Stimulated activated CD4-positive, alpha-beta T cell treated with anti-CD3 and anti-CD28 coated beads, Interleukin-4, amount 100 ng/mL, for 4 hours (primary cell): ENCODE measurements at places on chromosomes 5 and 9.

- no peak for DNase-seq
Measured at GRCh38 chr9:88828018-88828417, 163.2 kb upstream of the S1PR3 start.

DNA sequence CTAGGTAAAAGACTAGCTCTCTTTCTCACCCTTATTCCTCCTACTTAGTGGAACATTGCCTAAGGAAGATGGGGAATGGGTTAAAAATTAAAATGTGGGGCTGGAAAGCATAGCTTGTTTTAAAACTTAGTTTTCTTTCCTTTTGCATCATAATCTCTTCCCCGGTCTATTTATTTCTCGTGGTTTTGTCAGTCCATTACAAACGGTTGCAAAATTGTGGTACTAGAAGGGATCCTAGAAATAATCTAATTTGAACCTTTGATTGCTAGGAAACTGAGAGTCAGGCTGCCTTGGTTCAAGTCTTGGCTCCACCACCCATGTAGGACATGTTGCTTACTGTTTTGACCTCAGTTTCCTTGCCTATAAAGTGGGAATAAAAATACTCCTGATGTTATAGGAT is 1.3 kb downstream of the IL31RA start:
- DNase-seq = no peak

GRCh38 chr9:120366644-120367019 is 213.3 kb downstream of the CDK5RAP2 start:
- no peak for DNase-seq

GRCh38 chr9:88578121-88579049 is 43.4 kb downstream of the NXNL2 start:
- DNase-seq = peak; percentile 26

GRCh38 chr5:74519161-74519571 is 121.4 kb downstream of the ENC1 start:
- no peak for DNase-seq

DNA sequence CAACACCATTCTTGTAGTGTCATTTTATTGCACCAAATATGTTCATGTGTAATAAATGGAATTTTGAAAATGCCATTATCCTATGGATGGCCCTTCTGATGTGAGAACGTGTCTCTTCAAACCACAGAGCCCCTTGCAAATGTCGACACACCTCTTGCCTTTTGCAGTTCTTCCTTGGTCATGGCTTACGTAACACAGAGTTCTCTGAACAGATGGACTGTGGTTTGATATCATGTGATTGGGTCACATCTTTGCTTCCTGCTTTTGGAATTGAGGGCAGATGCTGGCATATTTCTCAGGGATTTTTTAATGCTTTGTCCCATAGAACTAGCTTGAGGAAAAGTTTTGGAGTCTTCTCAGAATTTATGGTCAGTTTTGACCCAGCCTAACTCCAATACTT is 4.6 kb downstream of the TGFBR1 start:
- no peak for DNase-seq
